ENCODE measurements at places on chromosomes 16 and 17. TPM values are rescaled to one million over a fixed set of nuclear protein-coding genes. Genes with fewer than 3 reads are reported as not detected.

GRCh38 chr17:44105483-44105882, 18.0 kb downstream of the HDAC5 start:
- no peak for DNase-seq

The SYNGR3 gene
- total RNA-seq = 0.61 TPM

DNA sequence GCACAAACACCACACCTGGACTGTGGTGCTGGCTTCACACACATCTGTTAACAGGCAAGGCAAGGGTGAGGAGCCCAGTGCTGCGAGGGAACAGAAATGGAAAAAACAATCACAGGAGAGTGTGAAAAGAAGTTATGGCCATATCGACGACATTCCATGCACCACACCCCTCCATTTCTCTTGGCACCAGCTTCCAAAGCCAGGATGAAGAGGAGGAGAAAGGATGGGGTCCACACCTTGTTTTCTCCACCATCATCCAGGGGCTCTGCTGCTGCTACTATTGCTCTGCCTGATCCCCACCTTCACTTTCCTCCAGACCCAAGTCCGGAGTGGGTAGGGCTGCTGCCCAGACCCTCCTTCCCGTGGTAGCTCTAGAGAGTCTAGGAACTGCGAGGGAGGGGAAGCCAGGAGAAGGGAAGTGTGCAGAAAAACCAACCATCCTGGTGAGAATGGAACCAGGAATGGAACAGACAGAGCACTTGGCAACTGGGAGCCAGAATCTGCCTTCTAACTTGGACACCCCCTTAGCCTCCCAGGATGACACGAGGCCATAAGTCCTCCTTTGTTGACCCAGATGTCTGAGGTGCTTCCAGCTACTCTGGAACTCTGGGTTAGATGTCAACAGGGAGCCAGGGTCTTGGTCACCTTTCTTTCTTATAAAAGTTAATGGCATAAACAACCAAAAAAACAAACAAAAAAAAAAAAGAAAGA, 1.2 kb upstream of the PROCA1 start:
- DNase-seq = no peak

GRCh38 chr17:74949455-74950115, 13.9 kb downstream of the OTOP3 start:
- no peak for DNase-seq

DNA sequence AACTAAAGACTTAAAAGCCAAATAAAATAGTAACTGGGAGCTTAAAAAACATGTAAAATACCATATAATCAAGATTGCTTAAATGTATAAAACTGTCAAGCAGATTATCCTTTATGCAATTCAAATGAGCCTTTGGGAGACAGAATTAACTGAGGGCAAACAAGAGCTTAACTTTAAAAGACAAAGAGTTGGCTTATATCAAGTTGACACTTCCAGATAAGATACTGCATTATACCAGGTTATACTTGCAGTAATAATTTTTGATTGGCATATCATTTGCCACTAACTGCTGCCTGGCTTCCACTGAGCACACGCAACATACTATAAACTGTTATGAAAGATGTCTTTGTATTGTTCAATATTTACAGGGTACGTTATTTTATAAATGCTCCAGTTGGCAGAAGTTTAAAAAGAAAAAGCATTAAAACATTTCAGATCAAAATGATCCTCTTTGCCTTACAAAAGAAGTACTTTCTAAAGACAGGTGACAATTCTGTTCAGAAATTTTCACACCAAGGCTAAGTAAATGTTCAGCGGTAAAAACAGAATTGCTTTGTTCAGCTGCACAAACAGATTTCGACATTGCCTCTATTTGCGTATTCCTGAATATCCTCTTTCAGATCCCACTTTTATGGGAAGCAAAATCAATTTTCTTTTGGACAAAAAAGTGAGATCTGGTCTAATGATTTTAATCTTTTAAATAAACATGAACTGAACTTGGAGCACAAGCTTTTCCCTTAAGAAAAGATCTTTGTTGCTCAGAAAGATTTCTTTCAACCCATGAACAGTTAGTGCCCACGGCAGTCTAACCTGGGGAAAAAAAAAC, 50.7 kb downstream of the TOX3 start:
- DNase-seq = no peak

DNA sequence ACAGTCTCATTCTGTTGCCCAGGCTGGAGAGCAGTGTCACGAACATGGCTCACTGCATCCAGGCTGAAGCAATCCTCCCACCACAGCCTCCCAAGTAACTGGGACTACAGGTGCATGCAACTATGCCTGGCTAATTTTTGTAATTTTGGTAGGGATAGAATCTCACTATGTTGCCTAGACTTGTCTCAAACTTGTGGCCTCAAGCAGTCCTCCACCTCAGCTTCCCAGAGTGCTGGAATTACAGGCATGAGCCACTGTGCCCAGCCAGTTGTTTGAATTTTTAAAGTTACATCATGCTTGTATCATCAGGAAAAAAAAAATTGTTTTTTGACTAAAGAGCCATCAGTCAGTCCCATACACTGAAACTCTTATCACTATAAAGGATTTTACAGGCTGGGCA, 17.1 kb upstream of the VPS4A start:
- DNase-seq = no peak

The TBC1D3I gene
- 0.72 TPM for total RNA-seq

GRCh38 chr17:44314869-44315661, 6.7 kb downstream of the RUNDC3A start:
- peak; percentile 82 for DNase-seq

The ZNF750 gene
- 5.6 TPM for total RNA-seq

- DNase-seq = no peak
These were observed 46.3 kb upstream of the DNAH17 start for GRCh38 chr17:78623541-78623940.

DNA sequence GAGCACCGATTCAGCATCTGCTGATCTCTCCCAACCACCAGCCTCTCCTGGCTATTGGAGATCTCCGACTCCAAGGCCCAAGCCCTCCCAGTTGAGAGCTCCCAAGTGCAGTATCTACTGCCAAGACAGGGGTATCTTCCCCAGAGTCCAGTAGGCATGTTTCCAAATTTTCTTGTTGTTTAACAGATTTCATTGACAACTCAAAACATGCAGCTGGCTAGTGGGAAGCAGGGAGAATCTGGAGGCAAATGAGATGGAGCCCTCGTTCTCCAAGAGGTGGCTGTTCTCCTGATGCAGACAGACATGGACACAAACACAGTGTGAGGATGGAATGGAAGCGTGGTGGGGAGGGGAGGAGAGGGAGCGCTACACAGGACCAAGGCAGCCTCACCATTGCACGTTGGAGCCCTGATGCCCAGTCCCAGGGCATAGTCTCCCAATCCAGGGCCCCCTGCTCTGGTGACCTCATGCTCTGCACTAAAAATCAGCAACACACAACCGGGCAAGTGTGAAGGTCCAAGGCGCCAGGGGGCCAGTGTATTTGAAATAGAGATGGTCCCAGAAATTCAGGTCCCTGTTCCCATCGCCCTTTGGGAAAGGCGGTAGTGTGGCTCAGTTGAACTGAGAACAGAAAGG, 31.7 kb downstream of the SMARCE1 start:
- no peak for DNase-seq

GRCh38 chr17:73430165-73430680, 118.4 kb upstream of the CDC42EP4 start:
- DNase-seq = no peak

Measured in upper lobe of right lung (tissue), 1 donor.